Thyroid gland (tissue), 4 donors: ENCODE measurements at places on chromosomes 5 and 9.

DNA sequence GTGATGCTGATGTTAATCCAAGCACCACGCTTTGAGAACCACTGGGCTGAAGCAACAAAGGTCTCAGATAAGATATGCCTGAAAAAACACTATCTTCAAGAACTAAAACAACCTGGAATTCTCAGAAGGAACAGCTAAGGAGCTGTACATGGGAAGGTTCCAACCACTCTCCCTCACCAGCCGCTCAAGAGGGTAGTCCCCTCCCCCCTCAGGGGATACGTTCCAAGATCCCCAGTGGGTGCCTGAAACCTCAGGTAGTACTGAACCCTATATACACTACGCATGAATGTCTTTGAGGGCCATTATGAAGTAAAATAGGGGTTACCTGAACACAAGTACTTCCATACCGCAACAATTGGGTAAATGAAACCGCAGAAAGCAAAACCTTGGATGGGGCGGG, 1.9 kb downstream of the BOD1 start:
- peak; percentile 57 for DNase-seq

DNA sequence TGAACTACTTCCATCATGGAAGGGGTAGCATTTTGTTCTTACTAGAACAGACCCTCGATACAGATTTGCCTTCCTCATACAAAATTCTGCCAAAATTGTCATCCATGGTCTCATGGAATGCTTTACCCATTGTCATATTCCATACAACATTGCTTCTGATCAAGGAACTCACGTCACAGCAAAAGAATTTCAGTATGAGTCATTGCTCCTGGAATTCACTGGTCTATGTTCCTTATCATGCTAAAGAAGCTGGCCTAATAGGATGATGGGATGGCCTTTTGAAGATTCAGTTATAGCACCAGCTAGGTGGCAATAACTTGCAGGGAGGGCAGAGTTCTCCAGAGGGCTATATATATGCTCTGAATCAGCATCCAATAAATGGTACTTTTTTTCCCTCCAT, 18.2 kb upstream of the FNIP1 start:
- no peak for DNase-seq

GRCh38 chr9:98922721-98923435, 20.8 kb upstream of the COL15A1 start:
- DNase-seq, result no peak

DNA sequence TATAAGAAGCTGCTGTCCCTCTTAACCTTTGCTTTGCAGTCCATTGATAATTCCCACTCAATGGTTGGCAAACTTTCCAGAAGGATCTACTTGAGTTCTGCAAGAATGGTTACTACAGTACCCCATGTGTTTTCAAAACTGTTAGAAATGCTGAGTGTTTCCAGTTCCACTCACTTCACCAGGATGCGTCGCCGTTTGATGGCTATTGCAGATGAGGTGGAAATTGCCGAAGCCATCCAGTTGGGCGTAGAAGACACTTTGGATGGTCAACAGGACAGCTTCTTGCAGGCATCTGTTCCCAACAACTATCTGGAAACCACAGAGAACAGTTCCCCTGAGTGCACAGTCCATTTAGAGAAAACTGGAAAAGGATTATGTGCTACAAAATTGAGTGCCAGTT, 27.8 kb upstream of the SETD9 start:
- peak; percentile 78 for DNase-seq

- no peak for DNase-seq
Measured at GRCh38 chr5:137567226-137567625, 68.1 kb upstream of the SPOCK1 start.

DNA sequence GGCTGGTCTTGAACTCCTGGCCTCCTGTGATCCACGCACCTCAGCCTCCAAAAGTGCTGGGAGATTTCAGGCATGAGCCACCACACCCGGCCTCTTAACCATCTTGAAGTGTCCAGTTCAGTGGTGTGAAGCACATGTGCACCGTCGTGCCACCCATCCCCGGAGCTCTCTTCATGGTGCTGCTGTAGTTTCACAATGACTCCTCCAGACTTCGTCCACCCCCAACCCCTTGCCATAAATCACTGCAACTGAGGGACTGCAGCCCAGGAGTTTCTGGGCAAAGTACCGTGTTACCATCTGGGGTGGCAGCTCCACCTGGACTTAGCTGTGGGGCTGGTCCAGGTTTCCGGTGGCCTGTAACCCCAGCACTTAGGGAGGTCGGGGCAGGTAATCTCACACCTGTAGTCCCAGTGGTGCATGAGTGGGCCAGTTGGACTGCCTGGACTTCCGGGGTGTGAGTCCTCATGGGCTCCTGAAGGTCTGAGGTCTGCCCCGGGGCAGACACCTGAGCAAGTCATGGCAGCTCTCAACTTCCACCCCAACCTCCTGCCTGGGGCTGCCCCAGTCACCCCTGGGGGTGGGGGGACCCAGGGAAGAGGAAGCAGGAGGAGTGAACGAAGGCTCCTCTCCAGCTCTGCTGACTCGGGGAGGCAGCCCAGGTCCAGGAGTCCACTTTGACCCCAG, 6.6 kb upstream of the N4BP3 start:
- no peak for DNase-seq

DNA sequence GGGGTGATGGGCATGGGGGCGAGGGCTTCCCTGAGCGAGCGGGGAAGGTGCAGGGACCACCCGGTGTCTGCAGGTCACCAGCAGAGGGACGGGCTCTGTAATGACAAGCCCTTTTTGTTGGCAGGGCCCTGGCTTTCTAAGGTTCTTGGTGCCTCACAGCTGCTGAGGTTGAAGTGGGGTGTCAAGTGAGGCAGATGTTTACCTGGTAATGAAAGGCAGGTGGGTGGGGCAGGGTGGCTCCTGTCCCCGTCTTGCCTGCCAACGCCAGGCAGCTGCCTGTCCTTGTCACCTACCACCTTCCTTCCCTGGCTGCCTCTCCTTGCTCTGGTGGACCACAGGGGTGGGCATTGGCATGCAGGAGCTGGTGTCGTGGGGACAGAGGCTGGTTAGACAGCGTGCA, 41.0 kb upstream of the SEMA4D start:
- DNase-seq, result no peak

DNA sequence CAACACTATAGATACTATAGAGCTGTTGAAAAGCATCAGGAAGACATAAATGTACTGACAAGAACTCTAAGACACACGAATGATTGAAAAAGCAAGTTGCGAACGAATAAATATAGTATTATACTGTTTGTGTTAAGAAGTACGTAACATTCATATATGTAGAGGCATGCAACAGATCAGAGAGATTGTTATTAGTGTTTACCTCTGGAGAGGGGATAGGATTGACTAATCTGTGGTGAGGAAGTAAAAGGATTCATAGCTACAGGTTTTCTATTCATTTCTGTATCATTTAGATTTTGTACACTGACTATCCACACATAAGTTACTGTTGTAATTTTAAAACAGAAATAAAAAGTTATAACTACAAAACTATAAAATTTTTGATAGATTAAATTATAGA, 147.6 kb upstream of the SV2C start:
- DNase-seq, result no peak

- no peak for DNase-seq
Measured at GRCh38 chr5:78649211-78649695, 681 bp upstream of the LHFPL2 start.

GRCh38 chr5:51650824-51651223, 267.6 kb downstream of the ISL1 start:
- DNase-seq, result no peak

DNA sequence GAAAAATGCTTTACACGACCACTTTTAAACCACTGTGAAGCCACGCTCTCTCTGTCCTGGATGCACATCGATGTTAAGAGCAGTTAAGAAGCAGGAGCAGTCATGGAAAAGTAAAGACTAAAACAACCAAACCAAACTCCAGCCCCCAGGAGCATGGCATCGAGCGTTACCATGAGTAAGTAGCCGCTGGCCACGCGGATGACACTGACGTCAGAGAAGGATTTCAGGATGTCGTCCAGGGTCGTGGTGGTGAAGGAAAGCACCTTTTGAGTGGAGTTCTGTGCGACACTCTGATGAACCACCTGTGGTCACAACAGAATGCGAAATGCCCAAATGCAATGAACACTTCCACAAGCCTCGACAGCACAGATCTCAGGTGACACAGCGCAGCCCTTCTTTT, 38.9 kb downstream of the PTCH1 start:
- DNase-seq, result no peak

- DNase-seq, result no peak
Measured at GRCh38 chr5:20129501-20129900, 141.5 kb upstream of the CDH18 start.

- no peak for DNase-seq
Measured at GRCh38 chr5:43137326-43137725, 16.6 kb downstream of the ZNF131 start.

- DNase-seq, result no peak
Measured at GRCh38 chr9:72422214-72422613, 57.2 kb upstream of the ZFAND5 start.

DNA sequence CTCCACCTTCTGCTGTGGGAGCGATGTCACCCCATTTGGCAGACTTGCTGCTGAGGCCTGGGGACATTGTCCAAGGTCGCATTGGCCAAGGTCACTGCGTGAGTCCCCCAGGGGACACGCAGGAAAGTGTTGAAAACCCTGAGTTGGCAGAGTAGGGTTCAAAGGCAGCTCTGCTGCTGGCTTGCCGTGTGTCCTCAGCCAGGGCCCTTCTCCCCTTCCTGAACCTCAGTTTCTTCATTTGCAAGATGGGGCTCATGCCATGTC, 14.0 kb downstream of the ASS1 start:
- DNase-seq, result no peak

DNA sequence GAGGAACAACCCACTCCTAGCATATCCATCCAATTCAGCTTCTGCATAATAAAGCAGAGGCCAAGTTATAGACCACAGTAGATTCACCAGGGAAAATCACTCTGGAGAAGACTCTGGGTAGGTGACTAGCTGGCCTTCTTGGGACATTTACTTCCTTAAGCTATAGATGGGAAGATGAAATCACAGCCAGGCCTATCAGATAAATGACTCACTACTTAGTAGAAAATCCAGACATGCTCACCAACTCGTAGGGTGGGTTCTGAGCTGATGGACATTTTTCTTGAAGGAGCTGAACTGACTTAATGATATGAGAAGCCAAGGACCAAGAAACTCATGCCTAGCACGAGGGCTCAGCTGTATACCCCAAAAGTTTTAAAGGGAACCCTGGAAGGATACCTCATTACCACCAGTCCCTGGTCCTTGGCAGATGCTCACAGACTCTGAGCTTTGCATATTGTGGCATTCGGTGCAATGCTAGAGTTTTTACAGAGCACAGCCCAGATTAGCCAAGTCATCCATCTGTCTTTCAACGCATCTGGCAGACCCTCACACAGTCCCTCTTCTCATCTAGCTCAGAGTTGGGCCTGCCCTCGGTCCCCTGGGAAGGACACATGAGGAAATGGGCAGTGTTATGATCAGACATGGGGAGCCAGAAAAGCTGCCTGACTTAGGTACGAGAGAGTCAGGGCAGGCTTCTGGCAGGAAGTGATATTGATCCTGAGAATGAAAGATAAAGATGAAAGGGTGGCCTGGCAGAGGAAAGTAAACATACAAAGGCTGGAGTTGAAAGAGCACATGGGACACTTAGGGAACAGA, 15.0 kb downstream of the ACSL6 start:
- DNase-seq, result no peak
